ENCODE measurements at places on chromosomes 12 and 14.

- DNase-seq = no peak
These were observed 166.6 kb upstream of the BCL2L14 start for GRCh38 chr12:11904124-11904523.

DNA sequence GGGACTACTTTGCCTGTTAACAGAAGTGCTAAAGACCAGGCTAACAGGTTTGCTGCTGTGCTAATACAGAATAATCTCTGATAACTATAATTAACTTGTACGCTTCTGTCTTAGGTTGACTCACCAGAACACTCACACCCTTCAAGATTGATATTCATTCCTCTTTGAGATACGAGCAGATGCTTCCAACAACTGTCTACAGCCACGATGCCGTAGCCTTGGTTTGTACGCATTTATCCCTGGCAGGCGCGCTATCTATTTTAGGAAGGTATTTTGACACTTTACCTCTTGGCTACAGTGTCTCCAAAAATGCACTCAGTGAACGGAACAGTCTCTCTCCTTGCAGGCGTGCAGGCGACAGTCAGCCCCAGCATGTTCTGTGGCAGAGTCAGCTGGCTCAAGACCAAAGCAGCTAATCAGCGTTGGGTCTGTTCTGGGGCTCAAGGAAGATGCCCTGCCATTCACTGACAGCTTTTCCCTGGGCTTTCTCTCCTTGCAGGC lies 146.4 kb upstream of the PRICKLE1 start:
- no peak for DNase-seq

GRCh38 chr14:45185100-45185814 lies 49.5 kb downstream of the FANCM start:
- no peak for DNase-seq

GRCh38 chr12:123960029-123960735 lies 12.4 kb downstream of the CCDC92 start:
- DNase-seq = no peak

GRCh38 chr14:55706365-55706684 lies 126.3 kb downstream of the KTN1 start:
- DNase-seq = no peak

DNA sequence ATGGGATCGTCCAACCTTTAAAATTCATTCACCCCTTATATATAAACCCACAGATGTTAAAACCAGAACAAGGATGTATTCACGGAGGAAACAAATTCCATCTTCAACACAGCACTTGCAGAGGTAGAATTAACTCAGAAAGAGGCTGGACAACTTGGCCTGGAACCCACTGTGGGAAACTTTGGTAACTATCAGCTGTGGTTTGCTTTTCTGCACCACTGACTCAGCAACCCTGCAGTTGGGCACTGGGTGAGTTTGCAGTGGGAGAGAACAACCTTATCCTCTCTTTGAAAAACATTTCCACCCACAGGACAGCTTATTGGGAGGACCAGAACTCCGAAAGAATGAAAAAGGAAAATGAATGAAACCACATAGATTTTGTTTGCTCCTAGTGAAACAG lies 66.3 kb downstream of the ZNF664 start:
- no peak for DNase-seq

DNA sequence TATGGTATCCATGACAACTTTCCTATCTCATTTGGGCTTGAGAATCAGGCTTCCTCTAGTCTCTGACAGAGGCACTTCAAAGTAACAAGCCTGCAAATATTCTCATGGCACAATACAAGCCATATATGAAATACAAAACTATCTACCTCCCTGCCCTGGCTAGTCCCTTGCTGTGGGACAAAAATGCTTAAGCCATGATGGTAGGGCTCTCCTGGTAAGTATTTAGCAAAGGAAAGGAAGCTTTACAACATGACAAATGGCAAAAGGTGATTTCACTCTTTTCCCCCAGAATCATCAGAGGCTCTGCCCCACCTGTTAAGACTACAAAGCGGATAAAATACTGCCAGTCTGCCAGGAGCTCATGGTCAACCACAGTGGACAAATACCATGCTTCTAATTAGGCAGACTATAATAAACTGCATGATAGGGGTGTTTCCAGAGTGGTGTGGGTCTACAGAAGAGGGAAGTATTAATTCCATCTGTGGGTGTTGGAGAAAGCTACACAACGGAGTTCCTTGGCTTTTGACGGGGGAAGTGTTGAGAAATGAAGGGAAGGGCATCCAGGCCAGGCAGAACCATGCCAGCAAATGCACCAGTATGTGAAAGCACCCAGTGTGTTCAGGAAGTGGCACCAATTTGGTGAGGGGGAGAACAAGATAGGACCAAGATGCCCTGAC lies 92.9 kb downstream of the SPTSSA start:
- DNase-seq = no peak

DNA sequence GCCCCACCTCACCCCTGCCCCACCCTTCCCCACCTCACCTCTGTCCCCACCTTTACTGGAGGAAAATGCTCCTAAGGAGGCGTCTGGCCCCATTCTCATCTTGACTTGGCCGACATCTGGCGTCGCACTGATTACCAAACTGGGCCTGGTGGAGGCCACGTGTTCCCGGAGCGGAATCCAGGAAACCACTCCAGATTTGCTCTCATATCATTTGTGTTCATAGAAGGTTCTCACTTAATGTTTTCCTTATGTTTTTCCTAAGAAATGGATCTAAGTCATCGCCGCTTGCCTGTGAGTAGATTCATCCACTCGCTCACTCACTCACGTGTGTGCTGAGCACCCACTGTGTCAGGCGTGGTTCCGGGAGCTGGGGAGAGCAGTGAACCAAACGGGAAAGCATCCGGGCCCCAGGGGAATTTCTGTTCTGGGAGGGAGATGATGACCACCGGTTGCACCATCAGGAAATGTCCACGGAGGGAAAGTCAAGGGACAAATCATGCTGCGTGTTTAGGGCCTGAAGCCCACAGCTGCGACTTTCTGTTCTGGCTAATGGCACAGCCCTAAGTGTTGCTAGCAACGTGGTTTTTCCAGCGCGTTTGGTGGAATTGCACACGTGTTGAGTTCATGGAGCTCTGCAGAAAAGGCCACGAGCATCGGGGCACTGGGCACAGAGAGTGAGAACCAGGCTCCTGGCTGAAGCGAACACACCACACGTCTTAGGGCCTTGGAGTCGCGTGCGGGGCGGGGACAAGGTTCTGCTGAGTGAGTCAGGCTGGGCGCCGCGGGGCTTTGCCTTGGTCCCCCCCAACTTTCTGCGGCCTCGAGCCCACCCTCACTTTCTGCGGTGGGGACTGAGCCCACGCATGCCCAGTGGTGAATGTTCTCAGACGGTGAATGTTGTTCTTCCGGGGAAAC lies 57.7 kb downstream of the ADGRD1 start:
- DNase-seq = no peak
